A172 (cell line): ENCODE measurements at places on chromosomes 4 and X. TPM values are rescaled to one million over a fixed set of nuclear protein-coding genes. Genes with fewer than 3 reads are reported as not detected.

The TRIM75 gene
- not detected in 2 replicates for total RNA-seq

The CASP3 gene
- 57.5 and 57.9 TPM in 2 replicates for total RNA-seq

The PNMA5 gene
- total RNA-seq: not detected in 2 replicates

The DMRTC1 gene
- not detected in 2 replicates for total RNA-seq

GRCh38 chrX:40157228-40158035 is 59.7 kb upstream of the BCOR start:
- no peak for DNase-seq

DNA sequence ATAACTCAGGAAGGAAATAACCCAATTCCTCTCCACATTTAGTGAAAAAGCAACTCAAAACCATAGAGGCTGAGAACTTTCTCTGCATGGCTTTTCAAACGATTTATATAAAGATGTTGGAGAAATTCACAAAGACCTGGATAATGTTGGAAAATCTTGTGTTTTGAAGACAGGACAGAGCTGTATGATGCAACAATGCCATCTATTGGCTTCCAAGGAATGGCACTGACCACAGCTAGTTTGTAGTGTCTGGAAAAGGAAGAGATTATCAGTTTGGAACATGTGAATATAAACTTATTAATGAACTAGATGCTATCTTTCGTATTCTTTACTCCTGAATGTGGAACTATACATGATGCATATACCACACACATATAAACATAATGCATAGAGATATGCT is 503.6 kb downstream of the IL1RAPL1 start:
- peak; percentile 23 for DNase-seq

- no peak for DNase-seq
These were observed 12.9 kb upstream of the INPP4B start for GRCh38 chr4:142858965-142859364.

- DNase-seq: peak; percentile 29
These were observed 33.4 kb upstream of the KLHL34 start for GRCh38 chrX:21691512-21692018.

DNA sequence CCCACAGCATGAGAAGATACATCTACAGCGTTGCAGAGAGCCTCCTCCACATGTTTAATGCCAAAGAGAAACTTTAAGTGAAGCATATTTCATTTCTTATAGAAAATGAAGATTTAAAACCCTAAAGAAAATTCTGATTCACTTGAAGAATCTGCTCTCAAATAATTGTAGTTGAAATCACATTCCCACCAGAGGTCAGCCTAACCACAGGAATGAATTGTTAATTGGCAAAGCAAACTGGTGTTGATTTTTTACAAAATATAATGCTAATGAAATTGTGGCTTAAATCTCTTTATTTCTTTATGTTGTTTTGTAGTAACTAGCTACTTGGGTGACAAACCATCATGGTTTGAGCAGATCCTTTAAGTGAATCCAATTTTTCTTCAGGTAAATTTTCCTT is 31.1 kb upstream of the WDR17 start:
- peak; percentile 21 for DNase-seq

- no peak for DNase-seq
These were observed 291.6 kb upstream of the HS3ST1 start for GRCh38 chr4:11720292-11720691.

- DNase-seq: no peak
These were observed 818.1 kb downstream of the FSTL5 start for GRCh38 chr4:161345741-161346140.

DNA sequence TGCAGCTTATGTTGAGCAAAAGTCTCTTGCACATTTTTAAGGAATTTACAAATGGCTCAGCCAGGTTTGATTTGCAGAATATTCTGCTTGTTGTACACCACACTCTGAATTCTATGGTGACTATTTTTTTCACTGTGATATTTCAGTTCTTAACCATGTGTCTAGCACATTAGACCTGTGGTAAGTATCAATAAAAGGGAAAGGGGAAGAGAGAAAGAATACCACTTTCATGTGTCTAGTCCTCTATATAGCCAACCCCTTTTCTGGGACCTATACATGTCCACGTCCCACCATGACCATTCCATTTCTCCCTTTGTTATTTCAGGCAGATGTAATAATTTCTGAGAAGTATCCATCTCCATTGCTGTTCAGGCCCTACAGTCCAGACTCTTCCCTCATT is 121.3 kb upstream of the PNPLA4 start:
- no peak for DNase-seq
